GM13976 (cell line): ENCODE measurements at places on chromosomes 1 and 21.

- DNase-seq, result no peak
Observed at GRCh38 chr1:53606651-53607051, 132.3 kb downstream of the GLIS1 start.

- DNase-seq, result no peak
Observed at GRCh38 chr1:48943393-48943792, 166.7 kb upstream of the BEND5 start.

DNA sequence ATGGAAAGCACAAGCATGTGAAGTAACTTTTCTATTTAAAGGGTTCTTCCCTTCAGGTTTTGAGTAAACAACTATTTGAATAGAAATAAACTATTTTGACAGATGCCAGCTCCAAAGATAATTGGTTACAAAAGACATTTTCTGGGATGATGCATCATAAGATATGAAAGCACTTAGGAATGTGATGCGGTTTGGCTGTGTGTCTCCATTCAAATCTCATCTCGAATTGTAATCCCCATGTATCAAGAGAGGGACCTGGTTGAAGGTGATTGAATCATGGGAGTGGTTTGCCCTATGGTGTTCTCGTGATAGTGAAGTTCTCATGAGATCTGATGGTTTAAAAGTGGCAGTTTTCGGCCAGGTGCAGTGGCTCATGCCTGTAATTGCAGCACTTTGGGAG is 6.4 kb downstream of the DISP1 start:
- no peak for DNase-seq

DNA sequence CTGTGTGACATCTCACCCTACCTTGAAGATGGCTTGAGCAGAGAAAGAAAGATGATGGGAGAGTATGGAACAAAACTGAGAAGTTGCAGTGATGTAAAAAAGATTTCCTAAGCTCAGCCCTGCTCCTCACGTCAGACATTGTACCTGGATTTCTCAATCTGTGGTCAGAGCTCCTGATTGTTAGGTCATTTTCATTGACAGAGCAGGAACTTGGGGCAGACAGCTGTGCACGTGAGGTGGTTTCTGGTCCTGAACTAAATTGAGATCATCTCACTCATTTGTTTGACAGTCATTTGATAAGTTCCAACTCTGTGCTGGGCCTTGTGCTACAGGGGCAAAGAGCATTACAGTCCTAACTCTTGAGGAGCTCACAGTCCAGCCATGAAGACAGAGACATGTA is 10.2 kb downstream of the TRAF3IP3 start:
- DNase-seq, result no peak

GRCh38 chr21:42129300-42130266 is 58.5 kb downstream of the UMODL1 start:
- DNase-seq, result no peak

DNA sequence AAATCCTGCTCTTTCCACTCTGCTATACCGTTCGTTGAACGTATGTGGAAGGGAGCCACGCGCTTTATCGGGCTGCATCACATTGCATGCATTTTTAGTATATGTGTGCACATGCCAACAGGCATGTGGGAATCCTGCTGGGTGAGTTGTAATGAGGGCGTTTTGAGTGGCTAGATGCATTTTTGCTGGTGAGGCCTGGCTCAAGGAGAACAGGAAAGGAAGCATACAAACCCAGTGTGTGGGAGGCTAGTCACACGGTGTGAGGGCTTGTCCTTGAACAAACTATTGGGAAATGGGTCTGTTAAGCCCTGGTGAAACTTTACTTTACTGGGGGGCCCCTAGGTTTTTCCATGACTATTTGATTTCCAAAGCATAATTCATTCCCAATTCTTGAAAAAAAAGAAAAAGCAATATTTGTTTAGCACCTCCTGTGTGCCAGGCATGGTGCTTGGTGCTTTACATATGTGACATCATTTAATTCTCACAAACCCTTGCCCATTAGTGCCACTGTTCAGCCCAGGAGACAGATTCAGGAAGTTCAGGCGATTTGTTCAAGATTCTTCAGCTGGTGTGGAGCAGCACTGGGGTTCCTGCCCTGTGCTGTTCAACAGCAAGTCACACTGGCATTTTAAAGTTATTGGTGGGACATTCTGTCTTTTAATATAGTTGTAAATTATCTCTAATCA is 25.6 kb upstream of the JUN start:
- DNase-seq, result no peak

GRCh38 chr21:38179511-38179910 is 77.3 kb upstream of the KCNJ15 start:
- DNase-seq, result no peak

- DNase-seq, result no peak
Observed at GRCh38 chr1:172400722-172401105, 19.8 kb upstream of the C1orf105 start.
